Posterior cingulate gyrus (tissue), 11 donors: ENCODE measurements at places on chromosomes 7 and 10.
A peak's percentile ranks its signal among the peaks of the same experiment; 100 is the strongest.

GRCh38 chr10:99784016-99784726 is 1.7 kb downstream of the ABCC2 start:
- DNase-seq = no peak

- no peak for DNase-seq
These were observed 164.3 kb downstream of the SUGCT start for GRCh38 chr7:40299097-40299496.

- no peak for DNase-seq
These were observed 882 bp downstream of the ZNF282 start for GRCh38 chr7:149196151-149196704.

DNA sequence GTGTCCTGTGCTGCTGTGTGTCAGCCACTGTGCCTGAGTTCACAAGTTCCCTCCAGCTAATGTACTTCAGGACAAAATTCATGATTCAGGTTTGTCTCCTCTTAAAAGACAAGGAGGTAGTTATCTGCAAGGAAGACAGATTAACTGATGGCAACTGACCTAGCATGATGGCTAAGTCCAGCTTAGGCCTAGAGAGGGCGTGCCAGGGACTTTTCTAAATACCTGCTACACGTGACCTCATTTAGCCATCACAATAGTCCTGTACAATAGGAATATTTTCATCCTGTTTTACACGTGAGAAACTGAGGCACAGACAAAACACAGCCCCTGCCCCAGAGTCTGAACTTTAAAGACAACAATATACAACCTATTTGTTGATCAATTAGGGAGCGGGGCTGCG is 275.7 kb downstream of the XPNPEP1 start:
- no peak for DNase-seq

DNA sequence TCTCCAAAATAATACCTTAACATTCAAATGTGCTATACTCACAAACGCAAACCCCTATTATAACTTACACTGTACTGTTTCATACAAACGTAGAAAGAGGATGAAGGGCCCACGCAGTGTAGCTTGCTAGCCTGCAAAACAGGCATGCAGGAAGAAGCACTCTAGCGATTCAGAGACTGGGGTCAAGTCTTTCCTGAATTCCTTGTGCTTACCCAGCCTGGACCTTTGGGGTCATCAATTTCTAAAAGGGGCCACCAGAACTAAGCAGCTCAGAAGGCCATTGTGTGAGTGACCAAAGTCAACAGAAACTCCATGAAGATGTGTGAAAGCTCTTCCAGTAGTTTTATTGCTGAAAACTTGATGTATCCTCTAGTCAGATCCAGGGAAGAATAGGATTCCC is 111.9 kb downstream of the SVIL start:
- no peak for DNase-seq

DNA sequence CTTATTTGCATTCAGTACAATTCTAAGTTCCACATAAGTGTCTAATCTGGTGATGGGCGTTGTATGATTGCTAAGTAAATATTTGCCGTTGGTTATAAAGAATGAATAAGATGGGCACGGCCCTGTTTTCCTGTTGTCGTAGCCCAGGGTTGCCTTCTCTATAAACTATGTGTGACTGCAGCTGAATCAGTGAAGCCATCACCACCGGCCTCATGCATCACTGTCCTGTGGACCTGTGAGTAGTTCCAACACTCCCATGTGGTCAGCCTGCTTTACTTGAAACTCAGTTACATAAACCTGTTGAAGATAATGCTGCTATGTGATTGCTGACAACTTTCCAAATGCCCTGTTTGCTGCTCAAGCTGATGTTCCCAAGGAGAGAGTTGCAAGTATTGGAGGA is 21.6 kb upstream of the KLF6 start:
- DNase-seq = no peak

GRCh38 chr7:41584746-41585145 is 118.1 kb downstream of the INHBA start:
- DNase-seq = no peak

DNA sequence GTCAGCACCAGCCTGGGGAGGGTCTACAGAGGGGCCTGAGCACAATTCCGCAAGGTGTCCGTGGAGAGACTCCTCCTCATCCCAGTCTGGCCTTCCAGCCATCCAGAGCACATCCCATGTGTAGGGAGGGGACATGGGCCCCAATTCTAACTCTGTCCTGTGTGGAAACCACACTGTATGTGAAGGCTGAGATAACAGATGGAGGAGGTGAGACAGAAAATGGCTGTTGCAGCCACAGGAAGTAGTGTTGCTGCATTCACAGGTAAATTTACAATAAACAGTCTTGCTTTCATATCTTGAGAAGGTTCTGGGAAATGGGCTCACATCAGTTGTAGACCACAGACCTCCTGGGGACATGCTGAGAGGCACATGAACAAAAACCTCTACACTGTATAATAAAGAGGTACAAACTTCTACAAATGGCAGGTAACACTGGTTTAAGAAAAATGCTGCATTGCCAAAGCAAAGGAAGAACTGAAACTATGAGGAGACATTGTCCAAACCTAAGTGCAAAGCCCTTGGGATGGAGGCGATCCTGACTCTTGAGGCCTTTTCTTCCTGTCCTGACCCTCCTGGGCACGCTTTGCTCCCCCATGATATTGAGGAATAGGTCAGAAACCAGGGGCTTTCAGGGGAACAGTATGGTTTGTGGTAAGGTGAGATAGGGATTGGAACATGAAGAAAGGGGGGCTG is 21.6 kb upstream of the GIMAP2 start:
- no peak for DNase-seq

DNA sequence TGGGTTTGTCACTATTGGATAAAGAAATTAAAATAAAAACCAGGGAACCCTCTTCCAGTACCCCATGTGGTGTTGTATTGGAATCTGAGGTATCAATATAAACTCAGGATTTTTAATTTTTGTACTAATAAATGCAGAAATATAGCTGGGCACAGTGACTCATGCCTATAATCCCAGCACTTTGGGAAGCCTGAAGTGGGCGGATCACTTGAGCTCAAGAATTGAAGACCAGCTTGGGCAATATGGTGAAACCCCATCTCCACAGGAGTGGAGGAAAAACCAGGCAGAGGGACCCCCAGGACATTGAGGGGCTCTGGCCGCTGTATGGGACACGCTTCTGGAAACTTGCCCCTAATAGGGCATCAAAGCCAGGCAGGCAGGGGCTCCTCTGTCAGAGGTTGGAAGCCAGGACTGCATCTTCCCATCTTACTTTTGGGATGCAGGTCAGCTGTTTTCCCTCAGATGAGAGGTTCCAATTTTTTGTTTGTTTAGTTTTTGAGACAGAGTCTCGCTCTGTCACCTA is 11.1 kb downstream of the ADIRF start:
- no peak for DNase-seq

DNA sequence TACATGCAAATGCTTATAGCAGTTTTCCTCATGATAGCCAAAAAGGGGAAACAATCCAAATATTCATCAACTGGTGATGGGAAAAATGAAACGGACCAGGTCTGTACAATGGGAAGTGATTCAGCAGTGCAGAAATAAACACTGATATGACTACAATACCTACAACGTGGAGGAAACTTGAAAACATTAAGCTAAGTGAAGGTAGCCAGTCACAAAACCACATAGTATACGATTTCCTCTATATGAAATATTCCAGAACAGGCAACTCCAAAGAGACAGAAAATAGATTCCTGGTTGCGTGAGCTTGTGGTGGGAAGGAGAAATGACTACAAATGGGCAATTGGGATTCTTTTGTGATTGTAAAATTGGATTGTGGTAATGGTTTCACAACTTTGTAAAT is 263.1 kb upstream of the PITRM1 start:
- no peak for DNase-seq

GRCh38 chr7:30176463-30177109 is 41.8 kb downstream of the MTURN start:
- DNase-seq = no peak

DNA sequence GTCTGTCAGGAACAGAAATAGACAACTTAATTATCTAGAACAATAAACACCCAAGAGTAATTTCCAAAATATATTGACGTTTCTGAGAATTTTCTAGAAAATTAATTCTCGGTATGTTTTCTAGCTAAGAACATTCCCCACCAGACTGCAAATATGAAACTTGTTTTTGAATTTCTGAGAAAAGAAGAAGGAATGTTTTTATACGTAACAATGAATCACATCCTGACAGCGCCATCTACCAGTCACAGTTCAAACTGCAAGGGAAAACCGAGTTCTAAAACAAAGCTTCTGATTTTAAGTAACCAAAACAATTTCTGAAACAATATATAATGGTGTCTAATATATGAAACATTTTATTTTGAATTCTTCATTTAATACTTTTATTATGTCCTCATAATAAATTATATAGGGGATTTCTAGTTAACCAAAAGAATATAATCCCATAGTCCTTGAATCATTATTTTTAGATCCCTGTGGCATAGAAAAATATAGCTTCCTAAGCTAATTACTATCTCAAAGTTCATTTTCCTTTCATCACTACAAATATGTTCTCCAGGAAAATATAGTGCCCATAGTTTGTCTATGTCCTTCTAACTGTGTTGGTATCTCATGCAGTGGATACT is 34.5 kb upstream of the MEOX2 start:
- no peak for DNase-seq

GRCh38 chr10:128877936-128878335 is 589.1 kb upstream of the MGMT start:
- no peak for DNase-seq

DNA sequence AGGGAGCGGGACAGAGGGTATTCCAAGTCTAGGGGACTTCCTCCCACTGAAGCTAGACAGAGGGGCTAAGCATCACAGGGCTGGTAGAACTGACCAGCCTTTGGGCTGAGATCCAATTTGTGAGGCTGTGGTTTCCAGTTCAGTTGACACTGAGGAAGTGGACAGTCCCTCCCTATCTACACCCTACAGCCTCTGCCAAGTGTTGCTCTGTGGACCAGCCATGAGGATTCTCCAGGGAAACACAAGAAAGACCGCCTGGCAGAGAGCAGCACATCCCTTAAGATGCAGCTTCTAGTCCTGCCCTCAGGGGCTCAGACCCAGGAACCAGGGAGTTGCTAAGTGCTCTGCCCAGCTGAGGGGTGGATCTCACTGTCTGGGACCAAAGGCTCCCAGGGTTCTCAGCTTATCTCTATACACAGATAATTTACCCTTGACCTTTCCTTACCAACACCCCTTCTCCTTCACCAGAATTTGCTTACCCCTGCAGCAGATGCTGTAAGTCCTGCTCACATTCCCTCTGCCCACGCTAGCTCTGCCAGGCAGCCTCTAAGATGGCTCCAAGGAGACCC is 252.0 kb downstream of the SKIDA1 start:
- no peak for DNase-seq

GRCh38 chr7:125136755-125137532 is 207.3 kb upstream of the POT1 start:
- no peak for DNase-seq

- DNase-seq = no peak
These were observed 155.9 kb downstream of the ATE1 start for GRCh38 chr10:121771966-121772365.

GRCh38 chr7:140423501-140423900 is 19.6 kb downstream of the RAB19 start:
- DNase-seq = no peak

- DNase-seq = no peak
These were observed 33.4 kb downstream of the CCDC6 start for GRCh38 chr10:59872892-59873463.

DNA sequence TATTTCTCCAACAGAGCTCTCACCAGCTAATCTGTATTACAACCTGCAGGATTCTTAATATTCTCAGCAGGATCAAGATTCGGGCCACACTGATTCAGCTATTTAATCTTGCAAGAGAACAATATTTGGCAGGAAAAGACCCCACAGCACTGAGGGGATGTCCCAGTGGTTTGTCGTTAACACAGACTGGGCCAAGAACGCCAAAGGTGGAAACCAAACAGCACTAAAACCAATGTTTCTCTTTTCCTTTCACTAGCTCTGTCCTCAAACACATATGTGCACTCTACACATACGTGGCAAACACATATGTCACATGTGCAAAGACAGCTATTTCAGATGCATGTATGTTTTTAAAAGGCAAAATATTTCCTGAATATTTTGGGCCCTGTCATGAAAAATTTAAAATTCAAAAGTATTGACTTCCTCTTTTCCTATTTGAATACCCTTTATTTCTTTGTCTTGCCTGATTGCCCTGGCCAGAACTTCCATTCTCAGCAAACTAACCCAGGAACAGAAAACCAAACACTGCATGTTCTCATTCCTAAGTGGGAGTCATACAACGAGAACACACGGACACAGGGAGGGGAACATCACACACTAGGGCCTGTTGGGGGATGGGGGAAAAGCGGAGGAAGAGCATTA is 51.7 kb upstream of the NEBL start:
- no peak for DNase-seq

DNA sequence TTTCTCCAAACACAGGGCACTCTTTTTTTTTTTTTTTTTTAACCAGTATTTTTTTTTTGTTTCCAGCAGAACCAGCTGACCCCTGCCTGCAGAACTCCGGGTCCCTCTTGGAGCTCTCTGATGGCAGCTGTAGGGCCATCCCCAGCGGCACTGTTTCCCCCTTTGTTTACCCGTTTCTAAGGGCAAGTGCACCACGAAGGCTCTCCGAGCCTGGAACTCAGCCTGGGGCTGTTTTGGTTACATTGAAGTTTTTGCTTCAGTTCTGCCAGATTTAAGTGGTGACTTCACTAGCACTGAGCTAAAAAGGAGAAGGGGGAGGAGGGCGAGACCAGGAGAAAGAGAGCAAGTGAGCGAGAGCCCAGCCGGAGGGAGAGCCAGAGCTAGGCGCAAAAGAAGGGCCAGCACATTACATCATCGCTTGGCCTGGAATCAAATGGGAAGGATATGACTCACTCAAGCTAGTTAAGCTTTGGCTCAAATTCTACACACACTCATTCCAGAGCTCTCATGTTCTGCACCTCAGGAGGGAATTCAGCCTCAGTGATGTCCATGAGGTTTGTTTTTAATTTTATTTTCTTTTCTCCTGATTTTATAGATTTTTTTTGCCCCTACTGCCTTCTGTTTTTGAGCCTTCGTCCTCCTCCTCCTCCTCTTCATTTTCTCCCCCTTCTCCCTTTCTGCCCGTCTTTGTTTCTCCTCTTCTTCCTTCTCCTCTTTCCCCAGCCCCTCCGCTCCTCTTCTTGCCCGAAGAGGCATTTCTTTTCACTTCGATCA is 272.3 kb downstream of the TRIL start:
- peak; percentile 85 for DNase-seq

DNA sequence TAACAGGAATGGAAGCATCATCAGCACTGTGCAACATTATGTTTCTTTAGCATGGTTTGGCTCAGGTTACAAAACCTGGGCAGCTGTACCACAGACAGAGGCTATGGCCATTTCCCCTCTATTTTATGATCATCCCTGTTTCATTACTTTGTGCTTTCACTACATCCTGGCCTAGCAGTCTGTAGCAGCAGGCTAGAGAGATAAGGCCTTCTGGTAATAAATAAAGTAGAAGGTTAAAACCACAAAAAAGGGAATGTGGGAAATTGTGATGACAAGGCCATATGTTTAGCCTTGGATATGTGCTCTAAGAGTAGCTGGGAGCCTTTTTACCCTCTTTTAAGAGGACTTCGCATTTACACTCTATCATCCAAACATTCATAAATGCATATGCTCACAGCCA is 266.2 kb upstream of the PHF14 start:
- DNase-seq = no peak

- no peak for DNase-seq
These were observed 94.4 kb upstream of the KIF5B start for GRCh38 chr10:32150532-32151101.
